ENCODE measurements at places on chromosomes 7 and 10. TPM values are rescaled to one million over a fixed set of nuclear protein-coding genes. Genes with fewer than 3 reads are reported as not detected.

HSPA12A gene
- 14.6 TPM for total RNA-seq

REPIN1 gene
- total RNA-seq = 88.2 TPM

UPK3BL2 gene
- total RNA-seq = 2.4 TPM

GPNMB gene
- 2.0 TPM for total RNA-seq

CFAP43 gene
- total RNA-seq = 0.17 TPM

ASB10 gene
- not detected for total RNA-seq

MYL10 gene
- not detected for total RNA-seq

ADRB1 gene
- total RNA-seq = 0.94 TPM

CEP41 gene
- total RNA-seq = 15.1 TPM

FOXP2 gene
- total RNA-seq = not detected

WNT8B gene
- not detected for total RNA-seq

CCDC172 gene
- total RNA-seq = not detected

PON1 gene
- 0.34 TPM for total RNA-seq

HOXA2 gene
- 1.0 TPM for total RNA-seq

MYH16 gene
- total RNA-seq = 0.87 TPM

TMEM196 gene
- not detected for total RNA-seq

CALN1 gene
- not detected for total RNA-seq

CALHM1 gene
- total RNA-seq = not detected

OGDHL gene
- 0.22 TPM for total RNA-seq

SPDYE8 gene
- total RNA-seq = not detected

ERVW-1 gene
- not detected for total RNA-seq

CUX1 gene
- total RNA-seq = 43.0 TPM

ZNF248 gene
- 4.7 TPM for total RNA-seq

RET gene
- total RNA-seq = 0.40 TPM

GBX1 gene
- not detected for total RNA-seq

MAGI2 gene
- 0.40 TPM for total RNA-seq

PON3 gene
- 28.2 TPM for total RNA-seq

NRBF2 gene
- total RNA-seq = 19.3 TPM

AKR1C8 gene
- not detected for total RNA-seq

PRLHR gene
- total RNA-seq = not detected

C10orf105 gene
- total RNA-seq = not detected

MMRN2 gene
- 1.1 TPM for total RNA-seq

STEAP1B gene
- 0.03 TPM for total RNA-seq

CTNNA3 gene
- not detected for total RNA-seq

All from A549 treated with CpdA at 1 μM for 4 hours (cell line).